ENCODE measurements at places on chromosomes 11 and 22. TPM values are rescaled to one million over a fixed set of nuclear protein-coding genes. Genes with fewer than 3 reads are reported as not detected.

DNA sequence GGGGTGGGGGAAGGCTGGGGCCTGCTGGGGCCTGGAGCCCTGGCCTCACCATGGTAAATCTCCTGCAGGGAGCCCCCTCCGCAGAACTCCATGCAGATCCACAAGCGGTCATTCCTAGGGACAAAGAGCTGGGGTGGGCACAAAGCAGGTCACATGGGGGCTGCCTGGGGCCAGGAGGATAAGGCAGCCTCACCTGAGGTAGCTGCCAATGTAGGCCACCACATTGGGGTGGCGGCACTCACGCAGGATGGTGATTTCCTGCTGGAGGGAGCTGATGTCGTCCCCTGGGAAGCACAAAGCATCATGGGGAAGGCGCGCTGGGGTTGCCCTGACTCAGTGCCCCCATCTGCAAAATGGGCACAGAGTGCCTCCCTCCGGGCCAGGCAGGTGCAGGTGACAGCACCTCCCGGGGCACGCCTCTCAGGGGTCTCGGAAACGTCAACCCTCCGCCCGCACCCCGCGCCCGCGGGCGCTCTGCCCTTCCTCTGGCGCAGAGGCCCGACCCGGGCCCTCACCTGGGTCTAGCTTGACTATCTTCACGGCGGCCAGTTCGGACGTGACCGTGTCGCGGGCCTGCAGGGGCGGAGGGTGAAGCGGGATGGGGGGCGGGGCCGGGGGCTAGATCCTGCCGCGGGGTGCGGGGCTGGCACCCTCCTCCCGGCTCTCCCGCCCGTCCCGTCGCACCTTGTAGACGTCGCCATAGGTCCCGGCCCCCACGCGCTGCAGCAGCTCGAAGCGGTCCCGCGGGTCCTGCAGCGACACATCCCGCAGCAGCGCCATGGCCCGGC is 450 bp downstream of the MAP4K2 start:
- no peak for DNase-seq

GRCh38 chr22:35597692-35598395 is 19.3 kb downstream of the MB start:
- no peak for DNase-seq

GRCh38 chr22:35952576-35952975 is 76.0 kb downstream of the RBFOX2 start:
- no peak for DNase-seq

GRCh38 chr11:65454696-65455456 is 32.3 kb downstream of the NEAT1 start:
- peak; percentile 85 for DNase-seq

TRIM6 gene
- total RNA-seq: 2.1 TPM

AQP11 gene
- total RNA-seq: 5.5 TPM
